ENCODE measurements at places on chromosomes 3 and 15.
A peak's percentile ranks its signal among the peaks of the same experiment; 100 is the strongest.

DNA sequence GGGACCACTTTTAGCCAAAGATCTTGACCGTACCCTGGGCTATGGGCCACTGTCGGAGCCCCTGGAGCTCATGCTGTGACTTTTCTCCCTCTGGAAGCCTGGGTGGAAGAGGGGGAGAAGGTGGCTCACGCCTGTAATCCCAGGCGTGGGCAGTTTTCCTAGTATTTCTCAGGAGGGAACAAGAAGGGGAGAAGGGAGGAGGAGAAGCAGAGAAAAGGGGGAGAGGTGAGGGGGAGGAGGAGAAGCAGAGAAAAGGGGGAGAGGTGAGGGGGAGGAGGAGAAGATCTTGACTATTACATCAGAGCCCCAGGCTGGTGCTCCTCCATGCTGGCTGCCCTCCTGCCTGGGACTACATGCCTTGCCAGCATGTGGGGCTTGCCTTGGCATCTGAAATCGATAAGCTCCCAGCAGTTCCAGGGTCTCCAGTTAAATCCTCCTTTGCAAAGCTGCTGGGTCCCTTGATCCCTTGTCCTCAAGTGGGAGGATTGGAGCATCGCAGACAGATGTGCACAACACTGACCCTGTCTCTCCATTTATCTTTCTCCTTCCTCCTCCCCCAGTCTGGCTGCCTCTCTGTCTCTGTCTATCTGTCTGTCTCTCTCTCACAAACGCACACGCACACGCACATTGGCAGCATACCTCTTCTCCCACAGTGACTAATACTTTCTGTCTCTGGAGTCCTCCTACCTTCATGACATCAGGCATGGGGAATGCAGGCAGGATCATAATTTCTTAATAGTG, 41.6 kb downstream of the MRAS start:
- peak; percentile 89 for ATAC-seq

DNA sequence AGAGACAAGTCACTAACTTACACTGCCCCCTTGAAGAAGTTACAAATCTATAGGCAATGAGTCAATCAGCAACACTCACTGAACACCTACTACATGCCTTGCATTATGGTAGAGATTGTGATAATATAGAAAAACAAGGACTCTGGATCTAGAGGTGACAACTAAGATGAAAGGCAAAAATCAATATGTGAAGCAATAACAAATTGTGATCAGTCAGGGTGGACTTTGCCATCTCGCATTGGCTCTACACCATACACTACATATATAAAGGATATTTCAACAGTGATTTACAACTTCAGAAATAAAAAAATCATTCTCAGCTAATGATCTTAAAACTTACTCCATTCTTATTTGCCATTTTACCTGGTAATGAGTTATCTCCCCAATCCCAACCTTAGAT, 210.7 kb upstream of the CD96 start:
- no peak for ATAC-seq

GRCh38 chr3:186095561-186096081, 13.3 kb downstream of the ETV5 start:
- ATAC-seq, result peak; percentile 54

DNA sequence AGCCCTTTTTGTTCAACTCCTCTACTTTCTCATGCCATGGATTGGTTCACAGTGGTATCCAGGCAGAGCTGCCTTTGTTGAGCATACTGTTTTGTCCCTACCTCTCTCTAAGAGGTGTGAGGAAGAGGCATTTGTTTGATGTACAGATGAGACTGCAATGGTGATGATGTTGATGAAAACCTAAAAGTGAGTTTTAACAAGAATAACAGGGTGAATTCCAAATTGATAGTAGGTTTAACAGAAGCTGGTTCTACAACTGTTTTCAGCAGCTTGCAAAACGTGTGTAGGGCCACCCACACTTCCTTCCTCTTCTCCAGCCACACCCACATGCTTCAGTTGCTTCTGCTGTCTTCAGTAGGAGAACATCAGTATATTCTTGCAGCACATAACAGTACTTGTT, 10.2 kb downstream of the SNRK start:
- peak; percentile 51 for ATAC-seq

- peak; percentile 77 for ATAC-seq
These were observed at the start of gene FAM107A for GRCh38 chr3:58577269-58577821. Gene FAM107A (minus strand): TSS chr3:58577391. CDS start chr3:58569860, 7,531 bp downstream.

GRCh38 chr3:194989241-194989640, 281.7 kb downstream of the XXYLT1 start:
- ATAC-seq, result no peak

GRCh38 chr15:58227706-58228543, 89.7 kb downstream of the AQP9 start:
- ATAC-seq, result no peak

GRCh38 chr15:39851500-39852092, 68.5 kb downstream of the GPR176 start:
- no peak for ATAC-seq

- no peak for ATAC-seq
These were observed 216.5 kb upstream of the CGNL1 start for GRCh38 chr15:57159767-57160166.

DNA sequence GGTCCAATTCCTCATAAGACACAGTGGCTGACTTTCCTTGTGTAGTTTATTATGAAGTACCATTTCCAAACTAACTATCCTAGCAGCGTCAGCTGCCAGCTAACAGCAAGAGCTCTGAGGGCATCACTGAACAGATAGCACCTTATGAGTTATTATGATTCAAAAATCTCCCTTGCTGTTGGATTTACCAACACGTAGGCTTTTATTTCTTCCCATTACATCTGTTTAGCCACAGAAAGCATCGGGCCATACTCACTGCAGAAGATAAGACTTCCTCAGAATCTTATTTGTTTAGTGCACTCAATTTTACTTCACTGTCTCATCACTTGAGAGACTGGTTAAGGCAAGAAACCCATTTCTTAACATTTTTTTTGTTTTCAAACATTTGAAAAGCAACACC, 16.2 kb downstream of the CLDN1 start:
- ATAC-seq, result no peak

DNA sequence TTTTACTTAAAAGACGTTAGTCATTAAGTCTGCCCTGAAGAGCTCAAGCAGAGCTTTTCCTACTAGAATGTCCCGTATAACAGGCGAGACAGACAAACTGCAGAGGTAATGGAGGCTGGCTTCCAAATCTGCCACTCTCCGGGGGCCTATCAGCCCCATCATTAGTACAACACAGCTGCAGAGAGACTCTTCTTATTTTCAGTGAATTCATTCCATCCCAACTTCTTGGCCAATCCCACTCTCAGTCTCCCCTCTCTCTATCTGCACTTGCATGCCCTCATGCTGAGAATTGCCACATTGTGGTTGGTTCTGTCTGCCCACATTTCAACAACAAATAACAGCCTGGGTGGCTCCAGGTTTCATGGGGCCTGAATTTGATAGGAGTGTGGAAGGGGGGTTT, 412.7 kb downstream of the ERC2 start:
- ATAC-seq, result no peak

- ATAC-seq, result no peak
These were observed 102.3 kb downstream of the TPRA1 start for GRCh38 chr3:127488141-127488672.

DNA sequence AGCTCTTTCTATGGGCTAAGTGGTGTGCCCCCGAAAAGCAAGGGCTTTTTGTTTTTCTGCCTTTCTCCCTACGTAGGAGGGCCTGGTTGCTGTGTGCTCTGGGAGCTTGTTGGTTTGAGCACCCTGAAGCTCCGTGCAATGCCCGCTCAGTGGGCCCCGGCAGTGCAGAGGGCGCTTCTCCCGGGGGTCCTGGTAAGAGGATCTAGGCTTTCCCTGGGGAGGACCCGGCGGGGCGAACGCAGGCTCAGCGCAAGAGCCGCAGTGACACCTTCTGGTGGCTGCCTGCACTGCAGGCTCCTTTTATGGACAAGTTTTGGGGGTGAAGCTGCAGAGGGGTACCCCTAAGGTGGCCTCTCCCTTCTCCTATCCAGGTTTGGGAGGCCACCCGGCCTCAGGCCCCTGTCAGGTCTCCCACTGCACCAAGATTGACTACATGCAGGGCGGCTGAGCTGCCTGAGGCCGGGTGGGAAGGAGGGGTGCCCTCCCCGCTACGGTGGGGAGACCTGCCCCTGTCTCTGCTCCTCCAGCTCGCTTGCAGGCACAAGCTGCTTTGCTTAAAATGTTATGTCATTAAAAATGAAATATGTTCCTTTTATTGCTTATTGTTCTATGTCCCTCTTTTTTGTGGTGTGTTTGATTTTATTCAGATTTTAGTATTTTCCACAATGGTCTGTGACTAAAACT, 387.9 kb downstream of the GABRG3 start:
- ATAC-seq, result no peak

DNA sequence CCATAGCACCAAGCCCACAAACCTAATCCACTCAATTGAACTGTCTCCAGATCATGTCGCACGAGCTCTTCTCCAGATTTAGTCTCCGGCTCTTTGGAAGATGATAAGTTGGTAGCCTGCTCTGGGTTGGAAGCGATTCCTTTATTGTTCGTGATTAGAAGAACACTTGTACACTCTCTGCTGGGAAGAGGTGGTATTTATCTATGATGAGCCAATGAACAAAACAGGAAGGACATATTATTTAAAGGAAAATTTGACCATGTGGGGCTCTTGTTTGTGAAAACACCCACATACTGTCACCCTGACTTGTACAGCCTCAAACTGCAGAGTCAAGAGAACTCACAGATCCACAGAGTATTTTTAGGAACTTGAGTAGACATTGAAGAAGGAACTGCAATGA, 54.4 kb downstream of the MYZAP start:
- no peak for ATAC-seq

- ATAC-seq, result no peak
These were observed 30.3 kb upstream of the HHATL start for GRCh38 chr3:42732829-42733459.

DNA sequence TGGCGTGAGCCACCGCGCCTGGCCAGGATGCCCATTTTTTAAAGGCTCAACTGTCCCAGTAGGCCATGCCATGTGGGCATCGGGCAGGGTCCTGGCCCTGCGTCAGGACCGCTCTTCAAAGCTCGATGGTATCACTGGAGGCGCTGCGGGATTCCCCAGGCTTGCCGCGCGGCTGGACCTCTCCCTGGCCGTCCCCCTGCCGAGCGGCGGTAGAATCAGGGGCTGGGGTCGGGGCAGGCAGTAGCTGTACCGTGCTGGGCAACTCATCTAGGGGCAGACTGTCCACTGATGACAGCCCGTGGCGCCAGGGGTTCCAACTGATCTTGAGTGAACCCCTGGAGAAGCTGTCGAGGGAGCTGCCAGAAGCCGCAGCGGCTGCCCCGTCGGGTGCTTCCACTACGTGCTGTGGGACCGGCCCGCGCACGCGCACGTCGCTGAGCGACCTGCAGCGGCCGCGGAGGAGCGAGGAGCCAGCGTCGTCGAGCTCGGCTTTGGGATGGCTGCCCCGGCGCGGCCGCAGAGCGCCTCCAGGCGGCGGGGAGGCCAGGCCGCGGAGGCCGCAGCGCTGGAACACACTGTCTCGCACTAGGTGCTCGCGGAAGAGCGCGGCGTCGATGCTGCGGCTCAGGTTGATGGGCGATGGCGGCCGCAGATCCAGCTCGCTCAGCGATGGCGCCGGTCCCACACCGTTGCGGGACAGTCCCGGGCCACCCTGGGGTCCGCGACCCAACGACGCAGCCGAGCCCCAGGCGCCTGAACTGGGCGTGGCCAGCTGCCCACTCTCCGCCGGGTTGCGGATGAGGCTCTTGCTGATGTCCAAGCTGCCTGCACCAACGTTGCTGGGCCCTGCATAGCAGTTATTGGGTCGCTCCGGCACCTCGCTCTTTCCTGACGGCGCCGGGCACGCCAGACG, 5.8 kb downstream of the PRRT3 start:
- ATAC-seq, result peak; percentile 92

- no peak for ATAC-seq
These were observed 29.5 kb downstream of the HES1 start for GRCh38 chr3:194165271-194166018.

DNA sequence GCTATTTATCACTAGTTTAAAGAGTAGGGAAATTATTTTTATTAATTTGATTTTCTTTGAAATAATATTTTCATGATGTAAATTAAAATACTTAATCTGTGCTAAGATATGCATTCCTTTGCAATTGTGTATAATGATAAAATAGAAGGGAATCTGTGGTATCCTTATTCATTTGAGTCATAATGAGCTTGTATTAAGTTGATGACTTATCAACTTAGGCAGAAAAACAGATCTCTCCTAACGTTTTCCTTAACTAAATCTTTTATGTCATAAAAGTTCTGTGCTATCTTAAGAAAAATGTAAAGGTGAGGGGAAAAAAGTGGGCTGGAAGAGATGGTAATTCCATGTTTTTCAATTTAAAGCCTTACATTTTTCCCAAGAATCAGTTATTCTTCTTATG, 1.9 kb downstream of the FGF7 start:
- no peak for ATAC-seq

- peak; percentile 57 for ATAC-seq
These were observed 18.4 kb downstream of the ITGA11 start for GRCh38 chr15:68413363-68414205.

GRCh38 chr15:85282504-85283115, 97.8 kb upstream of the AKAP13 start:
- no peak for ATAC-seq

GRCh38 chr3:3307491-3307890, 128.0 kb upstream of the CRBN start:
- ATAC-seq, result no peak

- ATAC-seq, result no peak
These were observed 44.9 kb downstream of the APBA2 start for GRCh38 chr15:28930476-28931291.

- ATAC-seq, result no peak
These were observed 62.8 kb downstream of the ABHD2 start for GRCh38 chr15:89150762-89151664.

DNA sequence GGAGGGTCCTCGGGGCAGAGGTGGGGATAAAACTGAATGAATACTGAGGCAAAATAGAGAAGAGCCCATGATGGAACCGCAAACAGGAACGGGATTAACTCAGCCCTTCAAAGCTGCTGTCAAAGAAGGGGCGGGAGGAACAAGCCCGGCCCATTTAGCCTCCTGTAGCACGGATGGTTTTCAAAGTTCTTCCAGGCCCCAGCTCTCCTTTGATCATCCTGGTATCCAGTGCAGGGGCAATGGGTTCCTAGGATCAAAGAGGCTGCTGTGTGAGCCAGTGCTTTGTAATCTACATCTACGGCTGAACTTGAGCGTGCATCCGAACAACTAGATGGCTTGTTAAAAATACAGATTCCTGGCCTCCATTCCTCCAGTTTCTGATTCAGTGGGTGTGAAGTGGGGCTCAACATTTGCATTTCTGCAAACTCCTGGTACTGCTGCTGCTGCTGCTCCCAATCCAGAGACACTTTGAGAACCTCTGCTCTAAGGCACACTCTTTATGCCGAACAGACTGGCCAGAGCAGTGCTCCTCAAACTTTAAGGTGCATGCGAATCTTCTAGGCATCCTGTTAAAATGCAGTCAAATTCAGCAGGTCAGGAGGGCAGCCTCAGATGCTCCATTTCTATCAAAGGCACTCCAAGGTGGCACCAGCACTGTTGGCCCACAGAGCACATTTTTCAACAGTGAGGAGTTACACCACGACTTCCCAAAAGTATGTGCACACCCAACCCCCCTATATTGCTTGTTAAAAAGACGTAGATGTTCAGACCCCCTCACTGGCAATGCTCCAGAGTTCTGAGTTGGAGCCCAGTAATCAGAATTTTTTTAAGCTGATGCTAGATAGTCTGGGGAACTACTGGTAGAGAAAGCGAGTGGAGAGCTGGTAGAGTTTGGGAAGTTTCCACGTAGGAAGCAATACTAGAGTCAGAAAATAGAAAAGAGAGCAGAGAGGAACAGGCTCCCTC, 5.6 kb downstream of the GALNT15 start:
- no peak for ATAC-seq

GRCh38 chr3:52494886-52495495, at the start of gene STAB1:
Gene STAB1 (plus strand): TSS chr3:52495338. CDS start chr3:52495414, 76 bp downstream.
- ATAC-seq, result peak; percentile 56
